ENCODE measurements at places on chromosomes 7 and 10.

GRCh38 chr10:846126-846685 is 85.3 kb downstream of the LARP4B start:
- no peak for DNase-seq

GRCh38 chr7:66182920-66183319 is 22.2 kb upstream of the TPST1 start:
- DNase-seq, result no peak

- DNase-seq, result no peak
Observed at GRCh38 chr7:28520074-28521015, 108.0 kb downstream of the CREB5 start.

GRCh38 chr10:122476333-122476695 is 15.0 kb downstream of the HTRA1 start:
- no peak for DNase-seq

GRCh38 chr7:151088856-151089699 is 2.8 kb downstream of the AGAP3 start:
- peak; percentile 80 for DNase-seq

DNA sequence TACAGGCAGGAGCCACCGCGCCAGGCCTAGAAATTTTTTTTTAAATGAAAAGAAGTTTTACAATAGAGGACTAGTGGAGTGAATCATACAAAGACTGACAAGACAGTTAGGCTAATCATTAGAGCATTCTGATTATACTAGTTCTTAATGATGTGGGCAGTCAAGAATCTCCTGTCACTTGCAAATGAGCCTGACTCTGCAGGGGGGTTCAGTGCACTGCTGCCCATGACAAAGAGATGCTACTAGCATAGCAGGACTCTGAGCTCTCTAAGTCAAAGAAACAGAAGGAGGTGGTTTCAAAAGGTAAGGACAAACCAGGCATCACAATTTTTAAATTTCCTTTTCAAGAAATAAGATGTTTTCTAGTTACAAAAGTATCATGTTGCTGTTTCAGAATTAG is 59.0 kb downstream of the CCDC6 start:
- DNase-seq, result no peak

- peak; percentile 70 for DNase-seq
Observed at GRCh38 chr7:115471891-115472290, 550.0 kb downstream of the MDFIC start.

GRCh38 chr10:110241841-110242240 is 34.4 kb downstream of the MXI1 start:
- no peak for DNase-seq

DNA sequence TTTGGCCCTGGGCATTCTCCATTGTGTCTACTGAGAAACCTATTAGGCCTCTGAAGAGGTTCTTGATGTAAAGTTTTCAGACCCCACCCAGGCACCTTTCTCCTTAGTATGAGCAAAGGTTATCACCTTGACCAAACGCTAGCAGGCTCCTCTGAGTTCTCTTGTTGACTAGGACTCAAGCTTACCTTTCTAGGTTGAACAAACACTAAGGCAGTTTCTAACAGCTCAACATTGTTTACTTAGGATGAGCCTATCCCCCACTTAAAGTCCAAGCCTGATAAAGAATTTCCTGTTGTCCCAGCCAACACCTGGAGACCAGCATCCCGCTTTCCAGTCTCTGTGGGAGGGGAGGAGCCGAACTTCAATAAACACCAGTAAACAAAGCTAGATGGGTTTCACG is 26.3 kb upstream of the ITGB8 start:
- no peak for DNase-seq

Data from fibroblast of the aortic adventitia (primary cell).